CD14-positive monocyte (primary cell): ENCODE measurements at places on chromosomes 7 and 10.
A peak's percentile ranks its signal among the peaks of the same experiment; 100 is the strongest.

GRCh38 chr10:71729161-71729636 is 9.6 kb upstream of the C10orf105 start:
- no peaks in the 10 kb centered on the region for H3K27me3 ChIP-seq
- peak overlapping the region; percentile 90 for H3K27ac ChIP-seq
- peaks cover 88% of the 10 kb centered on the region for H3K4me1 ChIP-seq
- H3K4me3 ChIP-seq: no peak overlapping the region
- H3K36me3 ChIP-seq: peaks cover 28% of the 10 kb centered on the region
- DNase-seq: peak; percentile 65

DNA sequence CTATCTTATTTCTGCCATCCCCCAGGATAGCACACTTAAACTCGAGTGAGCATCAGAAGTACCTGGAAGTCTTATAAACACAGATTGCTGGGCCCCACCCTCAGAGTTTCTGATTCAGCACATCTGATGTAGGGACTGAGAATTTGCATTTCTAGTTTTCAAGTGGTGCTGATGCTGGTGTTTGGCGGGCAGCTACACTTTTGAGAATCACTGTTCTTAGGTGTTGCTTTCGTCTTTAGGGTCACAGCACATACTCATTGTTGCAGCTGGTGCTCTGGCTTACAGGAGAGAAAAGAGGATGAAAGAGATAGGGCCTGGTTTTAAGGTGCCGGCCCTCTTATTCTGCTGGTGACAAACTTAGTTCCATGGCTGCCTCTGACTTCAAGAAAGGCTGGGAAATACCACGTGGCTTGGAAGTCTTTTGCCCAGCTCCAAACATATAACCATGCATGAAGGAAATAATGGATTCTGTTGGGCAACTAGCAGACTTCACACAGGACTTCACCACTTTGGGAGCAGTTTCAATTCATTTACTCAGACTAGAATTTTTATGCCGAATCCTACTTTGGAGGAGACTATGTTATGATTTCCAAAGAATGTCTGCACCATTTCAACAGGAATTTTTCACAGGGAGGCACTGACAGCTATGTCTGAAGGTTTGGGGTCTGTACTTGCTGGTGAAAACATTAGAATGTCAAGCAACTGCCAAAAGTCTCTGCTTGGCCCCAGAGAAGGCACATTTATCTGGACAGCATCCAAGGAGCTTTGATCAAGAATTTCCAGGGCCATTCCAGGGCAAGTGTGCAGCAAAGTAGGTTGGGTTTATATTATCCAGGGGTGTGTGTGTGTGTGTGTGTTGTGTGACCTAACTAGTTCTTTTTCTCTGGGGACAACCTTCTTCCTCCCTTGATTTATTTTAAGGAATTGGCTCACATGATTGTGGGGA is 6.9 kb upstream of the MINDY4 start:
- no peaks in the 10 kb centered on the region for H3K4me1 ChIP-seq
- H3K27me3 ChIP-seq: no peaks in the 10 kb centered on the region
- H3K27ac ChIP-seq: no peak overlapping the region
- H3K36me3 ChIP-seq: no peaks in the 10 kb centered on the region
- no peak for DNase-seq
- no peak overlapping the region for H3K4me3 ChIP-seq

- no peaks in the 10 kb centered on the region for H3K27me3 ChIP-seq
- peak overlapping the region; percentile 34 for H3K4me3 ChIP-seq
- no peak overlapping the region for H3K27ac ChIP-seq
These were observed 206.9 kb downstream of the EBF3 start for GRCh38 chr10:129756912-129757901.

DNA sequence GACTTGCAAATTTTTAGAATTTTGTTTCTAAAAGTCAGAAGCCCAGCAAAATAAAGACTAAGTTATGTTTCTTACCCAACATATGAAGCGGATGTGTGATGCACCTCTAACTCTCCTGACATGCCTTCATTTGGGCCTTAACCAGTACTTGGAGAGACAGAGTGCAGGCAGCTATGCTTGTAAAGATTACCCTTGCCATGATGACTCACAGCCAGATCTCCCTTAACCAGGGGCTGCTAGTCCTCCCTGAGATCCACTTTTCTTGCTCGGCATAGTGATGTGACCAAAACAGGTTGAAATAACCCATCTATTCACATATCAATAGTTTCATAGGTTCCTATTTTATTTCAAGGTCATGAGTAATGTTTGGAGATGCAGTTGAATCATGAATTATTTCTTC is 43.6 kb downstream of the PPP1R3A start:
- no peak for DNase-seq
- H3K4me3 ChIP-seq: no peak overlapping the region
- no peaks in the 10 kb centered on the region for H3K27me3 ChIP-seq
- no peaks in the 10 kb centered on the region for H3K36me3 ChIP-seq
- H3K27ac ChIP-seq: no peak overlapping the region

DNA sequence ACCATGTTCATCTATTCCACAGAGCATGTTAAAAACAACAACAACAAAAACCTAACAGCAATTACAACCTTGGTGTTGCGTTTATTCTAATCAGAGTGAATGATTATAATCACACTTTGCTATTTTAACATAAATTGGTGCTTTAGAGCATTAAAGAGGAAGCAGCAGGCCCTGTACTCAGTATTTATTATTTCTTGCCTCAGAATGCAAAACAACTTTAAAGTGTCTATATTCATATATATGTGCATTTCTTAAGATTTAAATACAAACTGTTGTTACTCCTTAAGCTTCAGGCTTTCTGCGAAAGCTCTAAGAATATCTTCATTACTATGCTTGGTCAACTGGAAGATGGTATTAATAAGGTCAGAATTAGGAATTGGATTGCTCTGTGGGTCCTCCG is 21.5 kb downstream of the ARL5B start:
- H3K4me1 ChIP-seq: no peaks in the 10 kb centered on the region
- H3K27ac ChIP-seq: no peak overlapping the region
- no peak overlapping the region for H3K4me3 ChIP-seq
- peaks cover 19% of the 10 kb centered on the region for H3K36me3 ChIP-seq
- DNase-seq: no peak
